ENCODE measurements at places on chromosomes 7 and 10.

GRCh38 chr10:79608505-79609375 is 2.0 kb upstream of the SFTPA1 start:
- no peaks in the 10 kb centered on the region for H3K36me3 ChIP-seq
- H3K4me1 ChIP-seq = no peaks in the 10 kb centered on the region
- no peak overlapping the region for H3K27ac ChIP-seq
- H3K4me3 ChIP-seq = no peak overlapping the region

DNA sequence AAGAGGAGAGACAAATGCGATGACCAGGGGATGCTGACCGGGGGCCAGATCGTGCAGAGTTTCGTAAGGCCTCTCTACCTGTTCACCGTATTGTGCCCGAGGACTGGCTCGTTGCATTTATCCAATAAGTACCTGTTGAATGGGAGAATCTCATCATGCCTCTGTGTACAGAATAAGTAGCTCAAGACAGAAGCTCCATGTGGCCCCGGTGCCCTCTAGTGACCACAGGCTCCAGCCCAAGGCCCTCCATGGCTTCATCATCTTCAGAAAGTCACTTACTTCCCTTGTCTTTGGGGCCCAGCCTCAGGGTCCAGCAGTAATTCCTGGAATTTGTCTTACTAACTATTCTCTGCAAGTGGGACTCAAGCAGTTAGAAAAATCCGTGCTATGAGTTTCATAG is 151.0 kb downstream of the CHN2 start:
- no peaks in the 10 kb centered on the region for H3K36me3 ChIP-seq
- no peak overlapping the region for H3K4me3 ChIP-seq
- no peak overlapping the region for H3K27ac ChIP-seq

DNA sequence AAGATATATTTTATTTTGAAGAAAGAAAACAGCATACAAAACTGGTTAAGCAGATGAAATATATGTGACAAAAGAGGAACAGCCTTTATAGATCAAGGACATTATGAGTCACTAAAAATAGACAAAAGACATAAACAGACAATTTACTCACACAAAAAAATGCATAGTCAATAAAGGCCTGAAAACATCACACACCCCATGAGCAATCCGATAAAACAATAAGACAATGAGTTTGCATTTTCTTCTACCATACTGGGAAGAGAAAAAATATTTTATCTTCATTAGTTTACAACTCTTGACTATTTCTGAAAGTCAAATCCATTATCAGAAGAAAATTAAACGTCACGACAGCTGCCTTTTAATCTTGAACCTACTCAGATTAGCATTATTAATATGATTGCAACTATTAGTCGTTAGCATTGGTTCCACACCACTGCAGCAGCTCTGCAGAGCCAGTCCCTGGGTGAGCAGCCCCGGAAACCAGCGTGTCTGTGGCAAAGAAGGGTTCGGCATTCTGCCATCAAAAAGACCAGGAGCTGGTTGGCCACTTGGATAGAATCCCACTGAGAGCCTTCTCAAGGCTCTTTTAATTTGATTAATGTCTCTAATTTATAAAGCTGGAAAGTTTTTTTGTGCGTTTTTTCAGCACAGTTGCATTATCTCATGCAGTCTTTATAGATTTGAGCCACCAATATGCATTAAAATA is 305.4 kb upstream of the SHH start:
- DNase-seq = no peak
- no peak overlapping the region for H3K27ac ChIP-seq
- H3K27me3 ChIP-seq = no peaks in the 10 kb centered on the region
- no peaks in the 10 kb centered on the region for H3K4me1 ChIP-seq

DNA sequence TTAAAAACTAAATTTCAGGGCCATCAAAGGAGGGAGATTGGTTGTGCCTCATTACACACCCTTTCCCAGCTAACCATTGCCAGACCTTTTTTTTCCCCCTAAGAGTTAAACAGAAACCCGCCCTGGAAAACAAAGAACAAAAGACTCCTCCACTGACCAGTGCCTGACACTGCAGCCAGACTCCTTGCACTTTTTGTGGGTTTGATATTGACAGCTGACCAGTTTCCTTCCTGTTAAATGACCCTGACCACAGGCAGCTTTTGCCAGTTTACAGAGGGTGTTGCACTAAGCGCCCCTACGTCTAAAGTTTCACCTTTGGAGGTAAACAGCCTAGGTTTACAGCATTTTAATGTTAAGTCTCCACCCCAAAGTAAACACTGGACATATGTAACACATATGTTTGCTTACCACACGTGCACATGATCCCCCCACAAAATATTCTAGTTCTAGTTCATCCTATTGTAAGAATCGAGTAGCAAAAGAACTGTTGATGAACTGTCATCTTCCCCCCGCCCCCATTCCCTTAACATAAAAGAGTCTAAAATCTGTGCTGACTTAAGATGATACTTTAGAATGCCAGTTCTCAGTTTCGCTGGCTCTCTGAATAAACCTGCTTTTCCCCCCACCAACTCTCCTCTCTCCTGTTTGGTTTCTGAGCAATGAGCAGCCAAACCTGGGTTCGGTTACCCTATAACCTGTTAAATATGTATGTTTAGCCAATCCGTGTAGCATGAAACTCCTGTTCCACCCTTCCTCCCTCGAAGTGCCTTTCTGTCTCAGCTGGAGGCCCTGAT is 38.0 kb downstream of the FOXI2 start:
- H3K27me3 ChIP-seq = no peaks in the 10 kb centered on the region
- no peaks in the 10 kb centered on the region for H3K36me3 ChIP-seq
- H3K4me1 ChIP-seq = no peaks in the 10 kb centered on the region
- no peak overlapping the region for H3K27ac ChIP-seq

GRCh38 chr7:129824291-129825208 is 128.2 kb downstream of the UBE2H start:
- H3K27me3 ChIP-seq = no peaks in the 10 kb centered on the region
- H3K4me3 ChIP-seq = peak overlapping the region; percentile 63
- peaks cover 15% of the 10 kb centered on the region for H3K4me1 ChIP-seq
- DNase-seq = no peak
- no peaks in the 10 kb centered on the region for H3K36me3 ChIP-seq

- no peaks in the 10 kb centered on the region for H3K36me3 ChIP-seq
- H3K27me3 ChIP-seq = no peaks in the 10 kb centered on the region
- H3K4me3 ChIP-seq = no peak overlapping the region
- peaks cover 27% of the 10 kb centered on the region for H3K4me1 ChIP-seq
- DNase-seq = peak; percentile 84
Observed at GRCh38 chr10:63115732-63116383, 17.3 kb upstream of the NRBF2 start.

- peaks cover 19% of the 10 kb centered on the region for H3K36me3 ChIP-seq
- H3K4me1 ChIP-seq = no peaks in the 10 kb centered on the region
- no peak overlapping the region for H3K4me3 ChIP-seq
- H3K27ac ChIP-seq = no peak overlapping the region
- H3K27me3 ChIP-seq = no peaks in the 10 kb centered on the region
- no peak for DNase-seq
Observed at GRCh38 chr7:129680400-129680799, 68.9 kb downstream of the NRF1 start.

- H3K4me1 ChIP-seq = no peaks in the 10 kb centered on the region
- no peak overlapping the region for H3K4me3 ChIP-seq
- peaks cover 8% of the 10 kb centered on the region for H3K27me3 ChIP-seq
- H3K27ac ChIP-seq = no peak overlapping the region
- DNase-seq = no peak
Observed at GRCh38 chr7:133197972-133198544, 54.8 kb upstream of the EXOC4 start.

- peaks cover 40% of the 10 kb centered on the region for H3K27me3 ChIP-seq
- H3K4me3 ChIP-seq = no peak overlapping the region
- no peaks in the 10 kb centered on the region for H3K36me3 ChIP-seq
- no peak for DNase-seq
Observed at GRCh38 chr10:132873395-132873794, 69.0 kb downstream of the CFAP46 start.

DNA sequence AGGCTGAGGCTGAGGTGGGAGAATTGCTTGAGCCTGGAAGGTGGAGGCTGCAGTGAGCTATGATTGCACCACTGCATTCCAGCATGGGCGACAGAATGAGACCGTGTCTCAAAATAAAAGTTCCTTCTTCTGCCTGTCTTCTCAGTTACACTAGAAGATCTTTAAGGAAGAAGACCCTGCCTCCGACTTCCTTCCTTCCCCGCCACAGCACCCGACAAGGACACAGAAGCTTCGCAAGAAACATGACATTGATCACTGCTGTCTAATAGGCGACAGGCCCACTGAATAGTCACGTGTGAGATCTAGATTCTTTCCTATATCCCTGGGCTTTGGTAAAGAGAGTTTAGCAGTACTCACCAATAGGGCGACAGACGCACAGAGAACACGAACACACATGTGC is 118.2 kb downstream of the PRPF18 start:
- no peak overlapping the region for H3K27ac ChIP-seq
- DNase-seq = no peak
- H3K4me3 ChIP-seq = peak overlapping the region; percentile 45
- H3K36me3 ChIP-seq = peaks cover 11% of the 10 kb centered on the region
- H3K27me3 ChIP-seq = no peaks in the 10 kb centered on the region

DNA sequence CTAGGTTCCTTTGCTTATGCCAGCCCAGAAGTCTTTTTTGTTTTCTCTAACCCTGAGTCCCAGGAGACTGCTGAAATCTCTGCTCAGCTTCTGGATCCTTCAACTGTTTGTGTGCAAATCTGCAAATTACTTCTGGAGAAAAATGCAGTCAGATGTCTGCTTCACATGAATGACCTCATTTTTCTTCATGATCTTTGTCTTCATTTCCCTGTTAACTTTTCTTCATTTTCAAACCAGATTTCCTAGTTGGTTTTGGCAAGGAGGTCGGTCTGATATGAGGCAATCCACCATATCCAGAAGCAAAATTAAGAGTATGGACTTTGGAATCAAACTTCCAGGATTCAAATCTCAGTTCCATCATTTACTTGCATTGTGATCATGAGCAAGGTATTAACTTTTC is 66.8 kb downstream of the ZNF503 start:
- H3K4me3 ChIP-seq = no peak overlapping the region
- no peaks in the 10 kb centered on the region for H3K27me3 ChIP-seq
- DNase-seq = no peak
- no peaks in the 10 kb centered on the region for H3K4me1 ChIP-seq

DNA sequence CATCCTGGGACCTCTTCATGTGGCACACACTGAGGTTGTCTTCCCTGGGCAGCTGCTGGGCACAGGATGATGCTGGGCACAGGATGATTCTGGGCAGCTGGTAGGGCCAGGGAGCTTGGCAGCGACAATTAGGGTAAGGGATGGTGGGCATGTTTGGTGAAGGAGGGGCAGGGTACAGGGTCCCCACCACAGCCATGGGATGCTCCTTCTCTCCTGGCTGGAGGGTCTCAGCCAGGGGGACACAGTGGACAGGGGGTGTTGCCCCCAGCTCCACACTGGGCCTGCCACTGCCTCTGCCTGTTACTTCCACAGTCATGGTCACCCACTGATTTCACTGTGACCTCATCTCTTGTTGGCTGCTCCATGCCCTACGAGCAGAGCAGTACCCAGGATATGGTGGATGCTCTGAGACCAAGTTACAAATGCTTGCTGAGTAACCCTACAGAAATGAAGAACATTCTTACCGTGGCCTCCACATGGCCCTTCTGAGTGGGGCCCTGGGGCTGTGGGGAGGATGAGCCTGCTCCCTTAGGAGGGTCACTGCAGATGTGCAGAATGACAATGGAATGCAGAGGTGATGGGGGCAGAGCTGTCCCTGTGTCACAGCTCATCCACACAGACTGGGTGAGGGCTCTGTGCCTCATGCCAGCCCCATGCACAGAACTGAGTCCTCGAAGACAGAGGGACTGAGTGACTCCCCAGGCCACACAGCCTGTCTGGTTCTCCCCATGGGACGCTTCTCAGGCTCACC is 28.4 kb upstream of the RET start:
- H3K4me1 ChIP-seq = no peaks in the 10 kb centered on the region
- no peaks in the 10 kb centered on the region for H3K36me3 ChIP-seq

DNA sequence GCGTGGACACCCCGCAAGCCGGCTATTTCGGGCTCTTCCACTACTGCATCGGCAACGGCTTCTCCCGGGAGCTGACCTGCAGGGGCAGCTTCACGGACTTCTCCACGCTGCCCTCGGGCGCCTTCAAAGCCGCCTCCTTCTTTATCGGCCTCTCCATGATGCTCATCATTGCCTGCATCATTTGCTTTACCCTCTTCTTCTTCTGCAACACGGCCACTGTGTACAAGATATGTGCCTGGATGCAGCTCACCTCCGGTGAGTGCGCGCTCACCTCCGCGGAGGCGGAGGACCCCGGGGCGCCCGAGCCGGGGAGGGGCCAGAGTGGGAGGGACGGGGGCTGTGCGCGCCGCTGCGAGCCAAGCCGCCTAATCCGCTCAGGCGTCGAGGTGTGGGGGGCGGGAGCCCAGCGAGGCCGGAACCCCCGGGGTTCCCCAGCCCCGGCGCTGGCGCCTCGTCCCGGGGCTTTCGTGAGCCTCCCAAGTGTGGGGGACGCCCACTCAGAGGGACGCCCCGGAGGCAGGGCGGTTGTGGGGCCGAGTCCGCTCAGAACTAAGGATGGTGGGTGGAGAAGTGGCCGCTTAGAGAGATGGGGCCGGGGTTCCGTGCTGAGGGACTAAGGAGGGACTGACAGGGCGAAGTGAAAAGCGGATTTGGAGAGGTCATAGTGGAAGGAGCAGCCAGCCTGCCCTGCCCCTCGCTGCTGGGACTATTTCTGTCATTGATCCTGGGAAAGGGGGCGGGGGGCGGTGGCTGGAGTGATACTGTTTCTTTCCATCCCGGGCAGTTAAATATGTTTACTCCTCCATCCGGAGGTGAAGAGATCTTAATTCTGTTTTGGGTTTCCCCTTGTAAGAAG is 795 bp downstream of the LHFPL3 start:
- DNase-seq = no peak
- H3K27me3 ChIP-seq = peaks cover 49% of the 10 kb centered on the region
- peak overlapping the region; percentile 33 for H3K4me3 ChIP-seq
- no peaks in the 10 kb centered on the region for H3K36me3 ChIP-seq

- peaks cover 60% of the 10 kb centered on the region for H3K4me1 ChIP-seq
- DNase-seq = no peak
- H3K36me3 ChIP-seq = no peaks in the 10 kb centered on the region
- peaks cover 8% of the 10 kb centered on the region for H3K27me3 ChIP-seq
Observed at GRCh38 chr10:69453795-69454194, 2.5 kb downstream of the TSPAN15 start.

GRCh38 chr10:359762-360161 is 224.5 kb downstream of the ZMYND11 start:
- no peaks in the 10 kb centered on the region for H3K27me3 ChIP-seq
- H3K27ac ChIP-seq = no peak overlapping the region
- no peak for DNase-seq
- H3K4me3 ChIP-seq = no peak overlapping the region
- H3K4me1 ChIP-seq = no peaks in the 10 kb centered on the region

- no peaks in the 10 kb centered on the region for H3K27me3 ChIP-seq
- H3K4me3 ChIP-seq = no peak overlapping the region
- H3K4me1 ChIP-seq = no peaks in the 10 kb centered on the region
- H3K36me3 ChIP-seq = no peaks in the 10 kb centered on the region
- H3K27ac ChIP-seq = no peak overlapping the region
- DNase-seq = no peak
Observed at GRCh38 chr7:136142583-136142982, 165.4 kb upstream of the MTPN start.

- H3K4me3 ChIP-seq = no peak overlapping the region
- H3K4me1 ChIP-seq = peaks cover 10% of the 10 kb centered on the region
- H3K36me3 ChIP-seq = no peaks in the 10 kb centered on the region
- H3K27me3 ChIP-seq = peaks cover 4% of the 10 kb centered on the region
- H3K27ac ChIP-seq = no peak overlapping the region
Observed at GRCh38 chr10:70652761-70653657, 19.3 kb upstream of the ADAMTS14 start.

- no peaks in the 10 kb centered on the region for H3K36me3 ChIP-seq
- DNase-seq = no peak
- no peak overlapping the region for H3K27ac ChIP-seq
- no peaks in the 10 kb centered on the region for H3K27me3 ChIP-seq
- no peak overlapping the region for H3K4me3 ChIP-seq
- peaks cover 8% of the 10 kb centered on the region for H3K4me1 ChIP-seq
Observed at GRCh38 chr7:80611779-80612178, 26.7 kb upstream of the CD36 start.

Measured in suprapubic skin (tissue), 4 donors.